Hepatocyte (in vitro differentiated cells): ENCODE measurements at places on chromosomes 2 and 18. TPM values are rescaled to one million over a fixed set of nuclear protein-coding genes. Genes with fewer than 3 reads are reported as not detected.

DNA sequence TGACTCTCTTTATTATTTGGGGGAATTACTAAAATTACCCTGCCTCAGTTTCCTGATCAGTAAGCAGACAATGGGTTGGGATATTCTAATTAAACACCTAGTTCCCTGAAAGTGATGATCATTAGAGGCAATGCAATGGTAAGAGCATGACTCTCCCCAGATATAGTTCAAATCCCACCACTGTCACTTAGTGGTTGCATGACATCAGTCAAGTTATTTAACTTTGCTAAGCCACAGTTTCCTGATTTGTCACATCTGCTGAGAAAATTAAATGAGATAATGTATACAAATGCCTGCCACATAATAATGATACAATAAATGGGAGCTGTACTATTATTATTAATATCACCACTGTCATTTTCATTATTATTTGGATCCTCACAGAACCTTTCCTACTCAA lies 29.9 kb downstream of the ZEB2 start:
- no peak for DNase-seq

- peak; percentile 39 for DNase-seq
Observed at GRCh38 chr18:74951165-74951760, 257.7 kb downstream of the PTGR3 start.

DNA sequence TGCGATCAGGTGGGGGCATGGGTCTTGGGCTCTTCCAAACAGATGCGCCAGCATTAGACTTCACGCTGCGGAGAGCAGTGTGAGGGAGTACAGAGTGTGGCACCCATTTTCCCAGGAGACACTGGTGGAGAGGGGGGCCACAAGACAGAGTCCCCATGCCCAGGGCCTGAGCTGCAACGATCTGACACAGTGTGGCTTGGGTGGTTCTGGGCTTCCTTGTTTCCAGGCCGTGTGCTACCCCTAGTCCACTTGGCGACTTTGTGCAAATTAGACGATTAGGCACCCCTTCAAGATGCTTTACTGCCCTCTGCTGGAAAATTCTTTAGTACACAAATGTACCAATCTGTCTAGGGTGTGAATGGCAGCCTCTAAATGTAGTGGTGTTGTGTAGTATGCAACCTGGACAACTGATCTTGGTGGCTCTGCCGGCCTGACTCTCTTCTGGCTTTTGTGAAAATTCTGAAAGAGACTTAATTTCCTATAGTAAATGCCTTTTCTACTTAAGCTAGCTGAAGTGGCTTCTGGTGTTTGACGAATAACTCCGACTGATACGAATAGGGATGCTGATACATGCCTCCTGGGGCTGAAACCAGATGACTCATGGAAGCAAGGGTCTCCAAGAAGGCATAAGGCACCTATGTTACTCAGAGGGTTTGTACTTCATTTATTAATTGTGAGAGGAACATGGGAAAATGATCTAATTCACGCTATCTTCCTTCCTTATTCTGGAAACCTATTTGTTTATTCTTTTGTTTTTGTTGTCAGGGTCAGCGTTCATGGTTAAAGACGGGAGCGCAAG lies 92.3 kb upstream of the SMAD2 start:
- DNase-seq, result peak; percentile 76

- peak; percentile 69 for DNase-seq
Observed at GRCh38 chr2:118371515-118371914, 283.2 kb downstream of the INSIG2 start.

Gene ALPI
- polyA plus RNA-seq, result 2.7 and 3.5 TPM in 2 replicates

- DNase-seq, result no peak
Observed at GRCh38 chr2:122514451-122514996, 759.1 kb downstream of the TSN start.

DNA sequence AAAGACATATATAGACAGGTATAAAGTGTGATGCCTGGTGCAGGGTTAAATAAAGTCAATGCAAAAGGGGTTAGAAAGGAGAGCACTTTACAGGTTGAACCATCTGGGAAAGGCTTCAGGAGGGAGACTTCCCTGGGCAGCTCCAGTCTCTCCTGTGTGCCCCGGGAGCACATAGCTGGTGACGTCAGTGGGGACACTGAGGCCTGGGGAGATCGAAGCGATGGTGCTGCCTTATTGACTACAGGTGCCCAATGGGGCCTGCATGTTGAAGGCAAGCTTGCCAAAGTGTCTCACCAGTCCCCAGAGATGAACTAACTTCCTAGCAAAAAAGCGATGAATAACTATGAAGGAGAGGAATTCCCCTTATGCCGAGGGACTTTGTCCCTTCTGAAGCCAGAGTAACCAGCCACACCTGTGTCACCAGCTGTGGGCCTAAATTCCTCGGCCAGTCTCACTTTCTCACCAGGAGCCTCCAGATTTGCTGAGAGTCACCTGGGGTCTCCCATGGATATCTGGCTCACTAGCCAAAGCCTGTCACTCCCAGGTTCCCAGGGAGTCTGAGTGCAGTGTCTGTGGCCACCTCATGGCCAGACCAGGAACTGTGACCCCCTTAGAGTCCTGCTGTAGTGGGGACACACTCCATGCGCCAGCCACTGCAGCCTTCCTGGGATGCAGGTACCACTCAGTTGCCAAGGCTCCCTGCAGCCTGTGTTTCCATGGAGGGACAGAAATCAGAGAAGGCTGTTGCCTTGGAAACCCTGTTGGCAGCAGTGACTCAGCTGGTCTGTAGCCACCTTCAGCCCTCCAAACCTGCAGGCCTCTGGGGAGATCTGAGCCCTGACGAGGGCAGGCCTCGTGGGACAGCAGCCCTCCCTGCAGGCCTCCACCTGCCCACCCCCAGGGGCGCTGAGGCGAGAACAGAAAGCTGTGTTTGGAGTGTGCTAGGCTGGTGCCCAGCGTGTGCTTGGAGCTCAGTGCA lies 128.7 kb downstream of the CTIF start:
- peak; percentile 39 for DNase-seq
